Epithelial cell of proximal tubule (primary cell): ENCODE measurements at places on chromosomes 3 and 15. TPM values are rescaled to one million over a fixed set of nuclear protein-coding genes. Genes with fewer than 3 reads are reported as not detected.

Gene CLDN16
- total RNA-seq: 8.5 and 29.7 TPM in 2 replicates

Gene ISG20
- total RNA-seq: 7.6 and 17.3 TPM in 2 replicates

Gene GALNT15
- total RNA-seq: not detected in 2 replicates

Gene ADCY5
- 0.07 and 2.7 TPM in 2 replicates for total RNA-seq

Gene A4GNT
- total RNA-seq: not detected in 2 replicates

Gene UPK1B
- 23.9 and 56.4 TPM in 2 replicates for total RNA-seq

Gene SGO1
- total RNA-seq: 10.3 and 16.6 TPM in 2 replicates

Gene C2CD4A
- 0.07 and 0.35 TPM in 2 replicates for total RNA-seq

Gene KNL1
- 23.9 and 31.3 TPM in 2 replicates for total RNA-seq

DNA sequence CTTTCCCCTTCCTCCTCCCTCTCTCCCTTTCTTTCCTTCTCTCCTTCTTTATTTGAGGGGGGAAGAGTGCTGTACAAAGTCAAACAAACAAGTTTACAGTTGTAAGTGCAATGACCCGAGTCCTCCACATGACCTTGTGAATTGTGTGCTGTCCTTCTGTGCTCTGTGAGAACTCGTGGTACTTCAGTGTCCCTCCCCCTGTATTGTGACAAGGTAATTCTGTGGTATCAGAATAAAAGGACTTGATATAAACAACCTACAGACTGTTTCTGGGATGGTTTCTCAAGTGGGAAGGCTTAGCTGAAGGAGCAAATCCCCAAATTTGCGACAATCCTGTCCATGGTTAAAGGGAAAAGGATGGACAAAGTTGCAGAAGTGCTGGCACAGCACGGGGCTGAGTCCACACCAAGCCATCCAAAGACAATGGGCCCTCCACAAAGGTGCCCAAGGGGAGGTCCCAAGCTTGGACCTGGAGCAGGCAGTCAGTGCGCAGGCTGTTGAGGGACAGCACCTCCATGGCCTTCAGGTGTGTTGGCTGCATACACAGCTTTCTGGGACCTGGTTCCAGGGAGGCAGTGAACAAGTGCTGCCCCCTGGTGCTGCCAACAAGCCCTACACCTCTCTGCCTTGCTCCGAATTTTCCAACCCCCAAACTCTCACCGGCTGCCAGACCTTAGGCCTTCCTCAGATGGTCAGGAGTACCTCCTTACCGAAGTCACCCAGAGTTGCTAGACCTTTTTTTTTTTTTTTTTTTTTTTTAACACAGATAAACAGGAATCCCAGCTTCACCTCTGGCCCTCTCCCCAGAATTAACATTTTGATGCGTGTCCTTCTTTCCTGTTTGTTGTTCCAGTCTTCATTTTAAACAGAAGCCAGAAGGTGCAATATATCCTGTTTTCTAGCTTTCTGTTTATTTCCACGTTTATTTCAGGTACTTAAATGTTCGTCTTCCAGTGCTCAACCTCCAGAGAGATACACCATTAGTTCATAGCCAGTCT is 2.6 kb upstream of the APEH start:
- no peak for DNase-seq

- DNase-seq: no peak
These were observed 9.7 kb downstream of the ATP8B4 start for GRCh38 chr15:50109076-50109987.

DNA sequence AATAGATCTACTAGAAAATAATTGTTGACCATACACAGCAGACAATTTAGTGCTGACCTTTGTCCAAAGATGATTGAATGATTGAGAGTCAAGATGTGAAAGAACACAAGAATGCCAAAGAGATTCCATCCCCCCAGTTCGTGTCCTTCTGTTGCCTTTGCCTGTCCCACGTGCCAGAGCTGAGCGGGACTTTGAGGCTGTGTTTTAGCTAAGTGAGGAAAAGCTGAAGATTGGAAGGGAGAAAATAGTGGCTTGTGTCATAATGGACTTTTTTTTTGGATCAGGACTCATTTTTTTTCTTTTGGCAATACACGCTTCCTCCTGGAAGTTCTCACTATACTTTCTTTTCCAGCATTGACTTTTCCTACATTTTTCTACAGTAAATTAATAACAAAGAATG is 206.6 kb upstream of the MDFIC2 start:
- DNase-seq: no peak

DNA sequence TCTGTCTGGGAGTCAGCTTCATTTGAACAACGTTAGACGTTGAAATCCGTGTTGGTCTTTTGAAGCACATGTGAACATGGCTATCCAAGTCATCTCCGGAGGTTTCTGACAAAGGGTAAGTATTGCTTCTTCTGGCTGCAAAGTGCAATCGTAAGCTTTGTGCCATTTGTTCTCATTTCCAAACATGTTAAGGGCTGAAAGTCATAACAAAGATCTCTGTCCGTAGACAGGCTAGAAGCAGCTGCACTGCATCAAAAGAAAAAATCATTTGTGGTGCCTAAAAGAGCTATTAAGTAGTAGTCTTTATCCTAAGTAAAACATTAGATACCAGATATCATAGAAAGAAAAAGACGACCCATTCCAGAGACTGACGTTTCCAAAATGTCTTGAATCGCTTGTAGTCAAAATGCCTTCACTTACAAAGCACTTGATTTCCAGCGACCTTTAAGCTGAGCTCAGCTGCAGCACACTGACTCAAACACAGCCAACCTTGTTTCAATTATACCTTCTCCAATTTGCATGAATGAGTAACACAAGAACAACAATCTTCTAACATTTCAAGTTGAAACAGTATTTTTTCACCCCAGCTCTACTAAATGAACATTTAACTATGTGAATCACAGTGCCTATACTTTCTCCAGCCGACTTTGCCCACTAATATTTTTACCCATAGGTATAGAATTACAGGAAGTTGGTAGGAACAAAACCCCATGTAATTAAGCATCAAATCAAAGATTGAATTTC is 76.6 kb downstream of the NEDD4 start:
- peak; percentile 74 for DNase-seq

DNA sequence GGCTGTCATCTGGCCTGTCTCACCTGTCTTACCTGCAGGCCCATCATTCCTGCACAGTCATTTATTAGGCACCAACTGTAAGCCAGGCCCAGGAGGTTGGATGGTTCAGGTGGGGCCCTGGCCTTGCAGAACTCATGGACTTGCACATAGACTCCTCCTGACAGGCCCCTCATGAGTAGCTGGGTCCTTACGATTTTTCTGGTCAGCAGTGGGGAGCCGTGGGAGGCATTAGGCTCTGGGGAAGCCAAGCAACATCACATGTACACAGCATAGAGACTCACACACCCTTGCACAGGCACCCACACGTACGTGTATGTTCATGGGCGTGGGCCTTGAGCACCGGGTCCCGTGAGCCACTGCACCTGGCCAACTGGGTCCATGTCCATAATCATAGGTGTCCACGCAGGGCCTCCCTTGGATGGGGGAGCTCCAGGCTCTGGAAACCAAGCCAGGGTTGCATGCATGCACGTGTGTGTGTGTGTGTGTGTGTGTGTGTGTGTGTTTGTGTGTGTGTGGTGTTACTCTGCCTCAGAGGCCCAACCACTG is 20.3 kb downstream of the CISH start:
- DNase-seq: no peak

DNA sequence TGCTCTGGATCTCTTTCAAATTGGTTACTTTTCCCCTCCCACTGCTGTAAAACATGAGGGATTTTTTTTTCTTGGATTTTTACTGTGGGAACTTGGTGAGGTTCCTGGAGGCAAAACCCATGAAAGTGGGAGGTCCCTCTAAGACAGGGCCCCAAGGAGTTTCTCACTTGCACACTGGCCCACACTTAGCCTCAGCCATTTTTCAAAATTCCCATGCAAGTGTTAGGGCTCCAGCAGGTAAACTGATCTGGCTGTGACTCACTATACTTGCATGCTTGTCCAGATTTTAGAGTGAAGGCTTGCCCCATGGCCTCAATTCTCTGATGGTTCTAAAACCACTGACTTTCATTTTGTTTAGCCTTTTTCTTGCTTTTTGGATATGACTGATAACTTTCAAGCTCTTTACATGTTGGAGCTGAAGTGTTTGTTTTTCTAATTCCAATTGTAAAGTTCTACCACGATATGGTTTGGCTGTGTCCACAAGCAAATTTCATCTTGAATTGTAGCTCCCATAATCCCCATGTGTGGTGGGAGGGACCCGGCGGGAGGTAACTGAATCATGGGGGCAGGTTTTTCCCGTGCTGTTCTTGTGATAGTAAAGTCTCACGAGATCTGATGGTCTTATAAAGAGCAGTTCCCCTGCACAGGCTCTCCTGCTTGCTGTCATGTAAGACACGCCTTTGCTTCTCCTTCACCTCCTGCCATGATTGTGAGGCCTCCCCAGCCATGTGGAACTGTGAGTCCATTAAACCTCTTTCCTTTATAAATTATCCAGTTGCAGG is 37.7 kb downstream of the MCCC1 start:
- DNase-seq: no peak

GRCh38 chr3:79410136-79410535 is 357.7 kb downstream of the ROBO1 start:
- DNase-seq: no peak

DNA sequence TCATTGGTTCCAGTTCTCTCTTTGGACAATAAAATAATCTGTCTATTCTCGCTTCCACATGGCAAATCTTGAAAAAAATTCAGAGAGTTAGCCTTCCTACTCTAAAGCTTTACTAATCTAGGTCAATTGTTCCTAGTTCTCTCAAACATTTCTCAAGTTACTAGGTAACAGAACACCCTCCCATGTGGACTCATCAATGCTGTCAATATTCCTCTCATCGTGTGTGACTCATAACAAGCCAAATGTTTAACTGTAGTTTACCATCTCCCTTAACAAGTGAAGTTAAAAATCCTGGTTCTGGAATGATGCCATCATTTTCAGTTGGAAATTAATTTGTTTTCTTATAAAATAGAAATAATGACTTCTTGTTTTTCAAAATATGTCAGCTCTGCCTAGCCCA is 438.6 kb downstream of the ROBO1 start:
- DNase-seq: peak; percentile 38

DNA sequence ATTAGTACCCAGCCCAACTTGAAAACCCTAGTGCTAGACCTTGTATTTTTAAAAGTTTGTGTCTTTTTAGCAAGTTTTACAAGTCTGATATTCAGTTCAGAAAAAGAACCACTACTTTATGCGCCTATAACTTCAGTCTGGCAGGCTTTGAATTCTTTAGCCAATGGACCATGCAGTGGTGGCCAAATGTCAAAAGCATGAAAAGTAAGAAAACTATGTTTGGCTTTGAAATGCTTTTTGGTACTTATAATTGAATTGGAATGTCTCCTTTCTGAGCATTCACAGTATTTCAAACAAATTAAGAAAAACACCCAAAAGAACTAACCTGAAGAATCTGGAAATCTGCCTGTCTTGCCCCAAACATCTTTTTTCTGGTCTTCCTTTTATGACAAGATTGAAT is 12.8 kb downstream of the WDR48 start:
- DNase-seq: peak; percentile 48

- no peak for DNase-seq
These were observed 27.9 kb upstream of the SLC30A4 start for GRCh38 chr15:45550436-45550835.

DNA sequence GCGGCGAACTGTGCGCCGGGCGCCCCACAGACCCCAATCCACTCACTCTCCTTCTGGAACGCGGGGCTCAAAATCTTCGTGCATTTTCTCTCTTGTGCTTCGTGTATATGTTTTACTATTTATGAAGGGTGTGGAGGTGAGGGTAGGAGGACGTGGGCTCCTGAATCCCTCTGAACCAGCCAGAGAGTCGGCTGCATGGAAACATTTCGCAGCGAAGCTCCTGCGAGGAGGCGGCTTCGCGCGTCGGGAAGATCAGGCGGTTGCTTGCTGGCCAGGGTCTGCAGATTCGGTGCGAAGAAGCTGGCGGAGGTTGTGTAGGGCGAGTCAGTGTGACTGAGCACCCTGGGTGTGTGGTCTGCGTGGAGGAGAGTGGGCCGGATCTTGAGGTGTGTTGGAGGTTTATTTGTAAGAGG is 1.1 kb downstream of the CNTN4 start:
- DNase-seq: no peak

DNA sequence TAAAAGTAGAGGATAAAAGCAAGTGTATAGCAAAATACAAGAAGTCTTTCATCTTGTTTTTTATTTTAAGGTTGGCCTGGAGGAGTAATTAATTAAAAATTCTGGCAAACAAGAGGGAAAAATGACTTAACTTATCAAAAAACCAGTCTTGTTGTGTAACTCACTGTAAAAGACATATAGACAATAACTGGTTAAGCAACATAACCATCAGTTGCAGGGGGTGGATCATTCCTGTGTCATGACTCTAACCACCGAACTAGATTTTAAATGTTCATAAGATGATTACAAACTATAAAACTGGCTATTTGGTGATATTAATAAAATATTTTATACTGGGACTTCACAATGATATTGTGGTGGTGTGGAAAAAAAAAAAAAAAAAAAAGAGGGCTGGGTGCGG is 130.6 kb downstream of the STAG1 start:
- no peak for DNase-seq

GRCh38 chr15:58490888-58491473 is 59.2 kb downstream of the LIPC start:
- no peak for DNase-seq

DNA sequence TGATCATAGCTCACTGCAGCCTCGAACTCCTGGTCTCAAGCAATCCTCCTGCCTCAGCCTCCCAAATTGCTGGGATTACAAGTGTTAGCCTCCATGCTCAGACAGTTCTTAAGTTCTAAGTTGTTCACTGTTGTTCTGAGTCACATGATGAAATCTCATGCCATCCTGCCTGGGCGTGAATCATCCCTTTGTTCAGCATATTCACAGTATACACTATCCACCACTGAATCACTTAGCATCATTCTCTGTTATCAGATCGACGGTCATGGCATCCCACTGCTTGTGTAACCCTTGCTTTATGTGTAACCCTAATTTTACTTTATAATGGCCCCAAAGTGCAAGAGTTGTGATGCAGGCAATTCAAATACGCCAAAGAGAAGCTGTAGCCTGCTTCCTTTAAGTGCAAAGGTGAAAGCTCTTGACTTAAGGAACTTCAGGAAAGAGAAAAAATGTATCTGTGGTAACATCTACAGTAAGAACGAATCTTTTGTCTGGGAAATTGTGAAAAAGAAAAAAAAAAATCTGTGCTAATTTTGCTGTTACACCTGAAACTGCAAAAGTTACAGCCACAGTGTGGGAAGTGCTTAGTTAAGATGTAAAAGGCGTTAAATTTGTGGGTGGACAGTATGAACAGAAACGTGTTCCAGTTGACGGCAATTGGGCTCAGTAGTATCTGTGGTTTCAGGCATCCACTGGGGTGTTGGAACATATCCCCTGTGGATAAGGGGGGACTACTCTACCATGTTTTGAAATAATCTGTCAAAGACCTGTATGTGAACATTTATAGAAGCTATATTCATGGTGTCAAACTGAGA is 80.6 kb downstream of the PCOLCE2 start:
- peak; percentile 4 for DNase-seq

- no peak for DNase-seq
These were observed 12.2 kb upstream of the VEPH1 start for GRCh38 chr3:157515398-157515797.

DNA sequence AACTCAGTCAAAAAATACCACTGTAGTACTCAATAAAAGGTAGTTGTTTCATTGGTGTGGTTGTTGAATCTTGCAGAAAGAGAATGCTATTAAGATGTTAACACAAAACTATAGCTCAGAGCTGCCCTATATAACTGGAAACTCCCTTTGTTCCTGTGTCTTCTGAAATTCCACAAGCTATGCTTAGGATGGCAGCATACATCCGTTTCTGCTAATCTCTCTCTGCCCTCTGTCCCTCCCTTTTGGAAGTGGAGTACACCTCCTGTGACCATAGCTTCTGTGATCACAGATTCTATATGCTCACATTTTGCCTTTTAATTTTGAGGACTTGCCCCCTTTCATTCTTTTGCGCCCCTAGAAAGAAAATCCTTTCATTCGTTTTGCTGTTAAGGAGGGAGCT is 33.7 kb downstream of the ARPP21 start:
- DNase-seq: no peak
